NCI-H2081 treated with DMSO at 0.1 percent for 48 hours (cell line): ENCODE measurements at places on chromosomes 7 and 10.

- DNase-seq = no peak
Measured at GRCh38 chr10:47214520-47214919, 85.5 kb upstream of the GDF10 start.

GRCh38 chr7:107615910-107616680, 36.0 kb downstream of the BCAP29 start:
- DNase-seq = no peak

DNA sequence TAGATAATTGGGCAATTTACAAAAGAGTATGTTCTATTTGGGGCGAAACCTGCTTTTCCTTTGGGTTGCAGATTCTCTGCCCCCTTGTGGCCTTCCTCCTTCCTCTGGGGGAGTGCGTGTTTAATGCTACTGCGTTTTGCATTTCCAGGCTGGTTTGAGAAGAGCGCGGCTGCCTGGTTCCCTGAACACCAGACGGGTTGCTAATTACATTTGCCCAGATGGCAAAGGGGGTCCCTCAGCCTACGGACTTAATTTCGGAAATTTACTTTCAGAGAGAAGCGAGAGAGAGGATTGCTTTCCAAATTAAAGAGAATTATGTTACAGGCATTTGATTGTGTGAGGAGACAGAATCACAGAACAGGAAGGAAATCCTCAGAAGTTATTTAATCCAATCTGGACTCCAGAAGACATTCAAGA, 91.9 kb upstream of the JAZF1 start:
- no peak for DNase-seq

GRCh38 chr7:70237831-70238575, 639.7 kb downstream of the AUTS2 start:
- DNase-seq = no peak

GRCh38 chr10:80192553-80192952, 12.8 kb downstream of the ANXA11 start:
- no peak for DNase-seq

DNA sequence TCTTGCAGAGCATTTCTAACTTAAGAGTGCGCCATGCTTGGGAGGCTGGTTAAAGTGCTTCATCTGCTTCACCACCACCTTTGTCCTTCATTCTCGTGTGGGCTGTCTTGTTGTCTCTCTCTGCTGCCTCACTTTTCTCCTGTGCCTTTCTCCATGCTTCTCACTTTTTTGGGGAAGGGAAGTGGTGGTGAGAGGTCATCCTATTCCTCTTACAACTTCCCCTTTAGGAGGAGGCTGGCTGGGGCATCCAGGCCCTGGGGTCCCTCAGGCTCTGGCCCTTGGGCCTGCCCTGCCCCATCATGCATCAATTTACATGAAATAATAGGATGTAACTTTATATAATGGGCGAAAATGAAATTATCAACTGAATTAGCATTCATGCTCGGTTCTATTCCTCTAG, 39.9 kb upstream of the PIP4K2A start:
- DNase-seq = no peak

GRCh38 chr10:43130770-43131171, 7.5 kb upstream of the CSGALNACT2 start:
- no peak for DNase-seq
